CD8-positive, alpha-beta T cell (primary cell): ENCODE measurements at places on chromosomes 12 and 14. TPM values are rescaled to one million over a fixed set of nuclear protein-coding genes. Genes with fewer than 3 reads are reported as not detected.

The SLCO1B1 gene
- total RNA-seq = not detected

The KRT73 gene
- 8.1 TPM for total RNA-seq

The KRT79 gene
- not detected for total RNA-seq

The COPZ1 gene
- total RNA-seq = 25.2 TPM

The SLC25A47 gene
- total RNA-seq = not detected

The FAM186B gene
- 0.50 TPM for total RNA-seq

The ESRRB gene
- 0.36 TPM for total RNA-seq

The SSPN gene
- not detected for total RNA-seq
